ENCODE measurements at places on chromosomes 5 and 9. TPM values are rescaled to one million over a fixed set of nuclear protein-coding genes. Genes with fewer than 3 reads are reported as not detected.

Gene MOB3B
- polyA plus RNA-seq = 27.1 TPM

Gene IL13
- not detected for polyA plus RNA-seq

Gene SAPCD2
- 4.5 TPM for polyA plus RNA-seq

Gene SLC6A3
- polyA plus RNA-seq = 0.14 TPM

Gene GABRA6
- polyA plus RNA-seq = not detected

Gene TAF11L10
- not detected for polyA plus RNA-seq

Gene ZNF366
- polyA plus RNA-seq = 1.8 TPM

Gene PCDHB8
- 1.2 TPM for polyA plus RNA-seq

Gene AK3
- polyA plus RNA-seq = 120 TPM

Gene SLC25A2
- polyA plus RNA-seq = not detected

Gene MELK
- polyA plus RNA-seq = 19.4 TPM

Gene CCDC192
- polyA plus RNA-seq = 0.79 TPM

Data from left renal pelvis (tissue), 4 donors.